ENCODE measurements at places on chromosomes 7 and 10.

DNA sequence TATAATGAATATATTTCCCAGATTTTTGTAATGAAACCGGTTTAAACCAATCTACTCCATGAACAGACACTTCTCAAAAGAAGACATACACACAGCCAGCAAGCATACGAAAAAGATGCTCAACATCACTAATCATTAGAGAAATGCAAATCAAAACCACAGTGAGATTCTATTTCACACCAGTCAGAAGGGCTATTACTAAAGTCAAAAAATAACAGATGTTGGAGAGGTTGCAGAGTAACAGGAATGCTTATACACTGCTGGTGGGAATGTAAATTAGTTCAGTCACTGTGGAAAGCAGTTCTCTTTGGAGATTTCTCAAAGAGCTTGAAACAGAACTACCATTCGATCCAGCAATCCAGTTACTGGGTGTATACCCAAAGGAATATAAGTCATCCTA lies 240.7 kb downstream of the TSPAN12 start:
- no peak for DNase-seq

GRCh38 chr10:86258499-86258898 lies 108.1 kb downstream of the GRID1 start:
- no peak for DNase-seq

DNA sequence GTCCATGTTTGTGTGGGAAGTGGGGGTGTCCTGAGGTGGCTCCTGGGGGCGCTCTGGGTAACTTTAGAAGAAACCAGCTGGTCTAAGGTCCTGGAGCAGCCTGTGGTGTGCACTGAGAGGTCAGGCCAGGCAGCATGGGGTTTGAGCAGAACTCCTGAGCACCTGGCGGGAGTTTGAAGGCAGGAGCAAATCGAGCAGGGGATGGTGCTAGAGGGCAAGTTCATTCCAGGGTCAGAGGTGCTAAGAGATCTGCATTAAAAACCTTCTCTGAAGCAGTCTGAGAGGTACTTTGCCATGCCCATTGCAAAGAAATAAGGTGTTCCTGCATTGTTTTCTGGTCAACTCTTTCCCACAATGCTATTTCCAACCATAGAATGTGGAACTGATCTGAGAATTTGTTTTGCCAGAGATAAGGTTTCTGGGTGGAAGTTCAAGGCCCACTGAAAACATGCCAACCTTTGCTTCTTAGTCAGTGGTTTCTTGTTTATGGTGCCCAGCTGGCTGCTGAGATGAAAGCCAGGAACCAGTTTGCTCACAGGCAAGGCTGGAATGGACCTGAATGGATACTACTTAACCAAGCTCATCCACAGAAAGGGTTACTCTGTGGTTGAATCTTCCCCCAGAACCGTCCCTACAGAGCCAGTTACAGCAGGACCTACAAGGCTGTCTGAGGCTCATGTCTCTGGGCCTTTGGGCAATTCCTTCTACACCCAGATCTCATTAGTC lies 136.3 kb upstream of the TMEM72 start:
- DNase-seq = no peak

DNA sequence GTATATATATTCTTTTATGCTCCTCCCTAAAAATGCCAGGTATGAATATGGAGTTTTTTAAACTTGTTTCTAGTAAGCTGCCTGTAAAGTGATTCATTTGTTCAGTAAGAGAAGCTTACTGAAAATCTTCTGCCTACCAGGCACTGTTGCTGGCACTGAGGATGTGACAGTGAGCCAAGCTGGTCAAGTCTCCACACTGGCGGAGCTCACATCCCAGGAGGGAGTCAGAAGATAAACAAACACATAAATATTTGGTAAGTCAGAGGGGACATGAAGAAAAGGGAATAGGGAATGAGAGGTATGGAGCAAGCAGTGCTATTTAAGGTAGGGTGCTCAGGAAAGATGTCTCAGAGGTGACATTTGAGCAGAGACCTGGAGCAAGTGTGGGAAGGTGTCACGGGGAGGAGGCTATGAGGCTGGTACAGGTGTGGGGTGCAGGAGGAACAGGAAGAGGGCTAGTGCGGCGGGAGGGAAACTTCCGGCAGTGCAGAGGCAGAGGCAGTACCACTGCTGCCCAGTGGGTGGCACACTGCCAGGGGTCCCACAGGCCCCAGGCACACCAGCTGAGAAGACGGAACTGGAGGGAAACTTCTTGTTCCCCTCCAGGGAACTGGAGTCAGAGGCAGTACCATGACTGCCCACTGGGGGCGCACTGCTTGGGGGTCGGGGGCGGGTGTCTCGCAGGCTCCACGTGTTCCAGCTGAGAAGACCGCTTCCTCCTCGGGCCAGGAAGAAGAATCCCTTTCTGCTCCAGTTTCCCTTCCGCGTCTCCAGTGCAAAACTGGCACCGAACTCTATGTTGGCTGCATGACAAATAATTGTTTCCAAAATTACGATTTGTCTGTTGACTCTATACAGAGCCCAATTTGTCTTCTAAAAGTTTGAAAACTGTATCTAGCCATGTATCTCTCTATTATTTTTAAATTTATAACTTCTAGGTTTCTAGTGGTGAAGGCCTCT lies 161.0 kb downstream of the TEX36 start:
- DNase-seq = no peak

- no peak for DNase-seq
Observed at GRCh38 chr7:19648791-19649190, 60.0 kb downstream of the POLR1F start.

DNA sequence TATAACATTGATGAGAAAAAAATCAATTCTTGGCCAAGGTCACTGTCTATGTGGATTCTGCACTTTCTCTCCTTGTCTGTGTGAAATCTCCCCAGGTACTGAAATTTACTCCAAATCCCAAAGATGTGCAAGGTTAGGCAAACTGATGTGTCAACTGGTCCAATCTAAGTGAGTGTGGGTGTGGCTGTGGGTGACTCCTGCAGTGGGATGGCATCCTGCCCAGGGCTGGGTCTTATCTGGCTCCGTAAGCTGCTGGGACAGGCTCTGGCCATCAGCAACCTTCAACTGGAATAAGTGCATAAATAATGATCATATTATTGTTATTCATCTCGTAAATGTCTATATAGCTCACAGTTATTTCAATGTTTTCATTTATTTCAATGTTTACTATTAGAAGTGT lies 79.3 kb downstream of the JCAD start:
- DNase-seq = no peak

GRCh38 chr10:87068281-87068680 lies 26.4 kb downstream of the GLUD1 start:
- DNase-seq = no peak

DNA sequence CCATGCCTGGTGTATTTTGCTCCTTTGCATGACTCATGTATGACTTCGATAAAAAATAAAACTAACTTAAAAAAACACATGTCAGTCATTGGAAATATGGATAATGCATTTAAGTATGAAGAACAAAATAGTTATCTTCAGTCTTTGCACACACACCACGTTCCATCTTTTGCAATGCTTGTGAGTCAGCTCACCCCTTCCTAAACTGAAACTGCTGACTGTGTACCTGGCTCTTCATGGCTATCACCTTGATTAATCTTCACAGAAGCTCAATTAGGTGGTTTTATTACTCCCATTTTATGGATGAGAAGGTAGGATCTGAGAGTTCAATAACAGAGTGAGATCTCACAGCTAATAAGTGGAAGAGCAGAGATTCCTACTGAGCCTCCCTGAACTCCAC lies 79.5 kb downstream of the CARD11 start:
- DNase-seq = no peak

DNA sequence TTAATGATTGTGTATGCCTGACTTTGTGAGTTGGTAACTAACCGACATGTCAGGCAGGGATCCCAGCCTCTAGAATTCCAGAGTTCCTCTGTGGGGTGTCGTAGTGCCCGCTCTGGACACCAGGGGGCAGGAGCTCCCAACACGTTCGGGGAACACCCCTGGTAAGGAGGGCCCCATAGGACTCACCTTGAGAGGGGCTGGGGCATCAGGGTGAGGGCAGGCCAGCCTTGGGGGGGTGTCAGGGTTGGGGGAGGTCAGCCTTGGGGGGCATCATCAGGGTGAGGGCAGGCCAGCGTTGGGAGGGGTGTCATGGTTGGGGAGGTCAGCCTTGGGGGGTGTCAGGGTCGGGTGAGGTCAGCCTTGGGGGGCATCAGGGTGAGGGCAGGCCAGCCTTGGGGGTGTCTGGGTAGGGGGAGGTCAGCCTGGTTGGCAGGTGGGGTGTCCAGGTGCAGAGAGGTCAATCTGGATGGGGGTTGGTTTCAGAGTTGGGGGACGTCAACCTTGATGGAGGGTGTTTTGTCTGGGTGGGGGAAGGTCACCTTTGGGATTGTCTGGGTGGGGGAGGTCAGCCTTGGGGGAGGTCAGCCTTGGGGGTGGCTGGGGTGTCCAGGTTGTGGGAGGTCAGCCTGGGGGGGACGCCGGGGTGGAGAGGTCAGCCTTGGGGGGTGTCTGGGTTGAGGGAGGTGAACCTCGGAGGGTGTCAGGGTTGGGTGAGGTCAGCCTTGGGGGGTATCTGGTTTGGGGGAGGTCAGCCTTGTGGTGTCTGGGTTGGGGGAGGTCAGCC lies 45.6 kb upstream of the SUN1 start:
- peak; percentile 68 for DNase-seq

GRCh38 chr10:115979576-115979975 lies 293.4 kb downstream of the GFRA1 start:
- no peak for DNase-seq

DNA sequence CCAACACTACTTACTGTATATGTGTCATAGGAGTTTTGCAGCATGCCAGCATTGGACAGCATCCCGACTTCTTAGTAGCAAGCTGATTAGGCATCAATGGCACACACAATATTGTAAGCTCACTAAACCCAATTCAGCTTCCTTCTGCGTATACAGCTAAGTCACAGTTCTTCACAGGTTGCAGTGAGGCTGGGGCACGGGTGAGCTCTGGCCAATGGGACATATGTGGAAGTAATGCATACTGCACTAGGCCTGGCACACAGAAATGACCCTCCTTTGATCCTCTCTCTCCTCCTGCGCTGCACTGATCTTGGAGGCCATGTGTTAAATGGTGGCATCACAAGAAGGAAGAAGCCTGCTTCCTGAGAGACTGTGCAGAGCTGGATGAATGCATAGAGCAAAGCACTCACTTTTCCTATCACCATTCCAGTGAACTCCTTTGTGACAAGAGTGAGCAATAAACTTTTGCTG lies 11.9 kb downstream of the RAB11FIP2 start:
- DNase-seq = no peak

DNA sequence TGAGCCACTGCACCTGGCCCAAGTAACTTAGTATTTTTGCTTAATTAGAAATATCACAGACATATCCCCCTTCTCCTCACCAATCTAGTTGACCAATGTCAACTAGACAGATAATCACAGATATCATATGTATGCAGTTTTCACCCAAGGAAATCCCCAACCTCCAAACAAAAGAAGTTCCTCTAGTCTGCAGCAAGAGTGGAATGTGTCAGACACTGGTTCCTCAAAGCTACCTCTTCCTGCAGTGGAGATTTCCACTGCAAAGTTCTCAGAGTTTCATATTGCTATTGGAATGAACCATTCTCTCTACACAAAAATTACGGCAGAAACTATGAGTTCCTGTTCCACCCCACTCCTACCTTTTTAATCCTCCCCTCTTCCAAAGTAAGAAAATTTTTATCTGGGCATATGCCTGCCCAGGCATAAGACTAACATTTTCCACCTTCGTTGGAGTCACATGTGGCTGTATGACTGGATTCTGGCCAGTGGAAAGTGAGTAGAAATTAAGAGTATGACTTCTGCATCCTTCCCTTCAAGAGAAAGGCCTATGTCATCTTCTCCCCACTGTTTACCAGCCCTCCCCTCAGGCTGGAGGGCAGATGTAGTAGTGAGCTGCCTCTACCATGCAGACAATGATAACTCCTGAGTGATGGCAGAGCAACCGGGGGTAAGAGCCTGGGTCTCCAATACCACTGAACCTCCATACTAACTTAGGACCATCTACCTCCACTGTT lies 103.0 kb downstream of the MYOF start:
- no peak for DNase-seq

- no peak for DNase-seq
Observed at GRCh38 chr10:73888514-73888913, 14.2 kb upstream of the CAMK2G start.

- no peak for DNase-seq
Observed at GRCh38 chr7:130401578-130401977, 21.3 kb downstream of the CPA1 start.

DNA sequence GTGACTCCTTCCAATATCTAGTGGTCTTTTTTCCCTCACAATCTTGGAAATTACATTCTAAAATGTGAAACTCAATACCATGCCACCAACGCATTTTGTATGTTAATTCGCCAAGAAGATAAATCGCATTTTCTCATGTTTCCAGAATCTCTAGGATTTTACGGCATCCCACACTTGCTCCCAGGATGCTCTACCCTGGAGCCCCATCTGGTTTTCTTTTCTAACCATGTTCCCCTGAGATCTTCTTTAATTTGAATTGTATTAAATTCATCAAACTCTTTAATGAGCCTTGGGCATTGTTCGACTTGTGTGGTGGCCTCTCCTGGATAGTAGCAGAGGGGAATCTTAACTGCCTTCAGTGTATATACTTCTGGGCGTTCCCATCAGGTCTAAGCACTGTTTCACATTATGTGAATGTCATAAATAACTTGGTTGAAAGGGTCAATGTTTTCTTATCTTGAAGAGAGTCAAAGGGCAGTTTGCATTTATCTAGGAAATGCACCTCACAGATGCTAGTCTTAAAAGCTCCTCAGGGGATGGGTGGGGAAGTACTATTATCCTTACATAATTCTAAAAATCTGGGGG lies 169.1 kb upstream of the MEOX2 start:
- no peak for DNase-seq

DNA sequence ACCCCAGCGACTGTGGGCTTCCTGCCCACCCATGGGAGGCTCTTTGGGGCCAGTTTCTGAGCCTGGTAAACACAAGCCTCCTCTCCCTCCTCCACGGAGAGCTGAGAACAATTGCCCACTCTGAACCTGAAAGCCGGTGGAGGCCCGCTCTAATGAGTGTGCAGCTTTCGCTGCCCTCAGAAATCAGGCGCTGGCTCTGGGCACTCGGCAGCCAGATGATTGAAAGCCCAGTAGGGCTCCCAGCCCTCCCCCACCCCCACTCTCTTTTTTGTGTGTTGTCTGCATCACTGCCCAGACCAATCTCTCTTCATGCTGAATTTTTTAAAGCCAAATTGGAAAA lies 438.9 kb downstream of the RPS24 start:
- DNase-seq = peak; percentile 30

GRCh38 chr10:49163741-49164140 lies 24.4 kb downstream of the TMEM273 start:
- peak; percentile 14 for DNase-seq

DNA sequence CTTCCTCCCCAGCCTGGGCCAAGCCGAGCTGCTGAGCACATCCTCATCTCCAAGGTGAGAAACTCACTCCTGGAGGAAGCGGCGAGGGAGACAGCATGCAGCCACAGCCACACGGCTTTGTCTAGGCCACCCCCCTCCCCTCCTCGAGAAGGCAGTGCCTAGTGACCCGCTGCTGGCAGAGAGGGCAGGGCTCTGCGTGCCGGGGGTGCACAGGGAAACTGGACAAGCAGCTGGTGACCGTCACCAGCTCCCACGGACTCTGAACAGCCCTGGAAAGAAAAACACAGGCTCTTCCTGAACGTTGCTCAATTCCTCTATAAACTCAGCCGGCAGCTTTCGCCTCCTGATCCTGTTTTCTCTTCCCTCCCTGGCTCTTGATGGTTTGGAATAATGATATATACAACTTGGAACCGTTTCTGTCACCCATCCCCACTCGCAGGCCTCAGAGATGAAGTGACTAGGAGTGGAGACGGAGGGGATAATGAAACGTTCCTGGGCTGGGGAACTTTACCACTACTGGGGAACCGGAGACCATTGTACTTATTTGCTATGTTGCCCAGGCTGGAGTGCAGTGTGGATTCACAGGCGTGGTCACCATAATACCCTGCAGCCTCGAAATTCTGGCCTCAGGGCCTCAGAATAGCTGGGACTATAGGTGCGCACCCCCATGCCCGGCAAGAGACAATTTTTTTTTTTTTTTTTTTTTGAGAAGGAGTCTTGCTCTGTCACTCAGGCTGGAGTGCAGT lies 19.3 kb downstream of the PAPOLB start:
- no peak for DNase-seq

Data from SJSA1 (cell line).